Astrocyte (in vitro differentiated cells and primary cell): ENCODE measurements at places on chromosomes 1 and 21.

DNA sequence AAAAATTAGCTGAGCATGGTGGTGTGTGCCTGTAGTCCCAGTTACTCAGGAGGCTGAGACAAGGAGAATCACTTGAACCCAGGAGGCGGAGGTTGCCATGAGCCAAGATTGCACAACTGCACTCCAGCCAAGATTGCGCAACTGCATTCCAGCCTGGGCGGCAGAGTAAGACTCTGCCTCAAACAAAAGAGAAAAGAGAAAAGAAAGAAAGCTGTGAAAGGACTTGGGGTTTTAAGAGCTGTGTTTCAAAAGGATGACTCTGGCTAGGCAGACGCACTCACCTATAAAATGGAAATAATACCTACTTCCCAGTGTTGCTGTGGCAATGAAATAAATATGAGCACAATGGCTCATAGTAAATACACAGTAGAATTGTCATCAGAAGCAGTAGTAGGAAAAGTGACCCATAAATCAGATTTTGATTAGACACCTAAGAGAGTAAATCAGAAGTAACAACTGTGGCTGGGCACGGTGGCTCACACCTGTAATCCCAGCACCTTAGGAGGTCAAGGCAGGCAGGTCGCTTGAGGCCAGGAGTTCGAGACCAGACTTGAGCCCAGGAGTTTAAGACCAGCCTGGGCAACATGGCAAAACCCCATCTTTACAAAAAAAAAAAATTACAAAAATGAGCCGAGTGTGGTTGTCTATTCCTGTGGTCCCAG is 45.9 kb upstream of the PUM1 start:
- peak; percentile 52 for DNase-seq

DNA sequence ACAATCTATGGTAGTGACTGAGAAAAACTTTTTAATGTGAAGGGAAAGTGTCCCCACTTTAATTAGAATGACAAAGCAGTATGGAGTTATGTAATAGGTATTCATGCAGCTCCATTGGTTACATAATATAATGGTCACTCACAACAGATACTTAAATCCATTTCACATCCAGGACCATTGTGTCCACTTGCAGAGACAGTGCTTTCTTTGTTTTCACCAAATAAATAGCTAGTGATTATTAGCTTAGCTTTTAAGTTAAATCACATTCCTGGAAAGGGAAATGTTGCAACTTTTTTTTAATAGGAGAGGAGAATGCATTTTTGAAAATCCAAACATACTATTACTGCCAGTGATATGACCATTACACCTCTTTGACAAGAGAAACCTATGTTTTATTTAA is 22.9 kb downstream of the RGL1 start:
- no peak for DNase-seq

- DNase-seq = no peak
Measured at GRCh38 chr1:113899111-113899510, 5.5 kb downstream of the AP4B1 start.

- DNase-seq = no peak
Measured at GRCh38 chr1:18283601-18284385, 176.2 kb downstream of the IGSF21 start.

DNA sequence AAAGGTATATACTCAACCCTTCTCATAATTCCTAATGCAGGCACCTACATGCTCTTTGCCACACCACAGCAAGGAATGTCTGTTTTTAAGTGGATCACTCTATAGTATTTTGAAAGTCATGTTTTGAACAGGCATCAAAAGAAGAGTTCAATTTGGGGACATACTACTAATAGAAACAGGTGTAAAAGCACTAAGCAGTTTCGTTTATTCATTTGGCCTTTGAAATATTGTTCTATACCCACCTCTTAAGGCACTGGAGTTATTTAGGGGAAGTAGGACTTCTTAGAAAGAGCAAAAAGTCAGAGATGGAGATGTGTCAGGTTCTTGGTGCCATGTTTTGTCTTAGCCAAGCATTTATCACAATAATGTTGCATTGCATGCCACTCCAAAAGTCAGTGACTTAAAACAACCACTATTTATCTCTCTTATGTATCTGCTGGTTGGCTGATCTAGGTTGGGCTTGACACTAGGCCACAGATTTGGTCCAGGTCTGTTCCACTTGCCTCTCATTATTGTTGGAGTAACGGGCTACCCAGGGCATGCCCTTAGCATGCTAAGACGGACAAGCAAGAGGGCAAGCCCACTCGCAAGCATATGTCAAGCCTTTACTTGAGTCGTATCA is 107.5 kb downstream of the RGL1 start:
- DNase-seq = no peak

DNA sequence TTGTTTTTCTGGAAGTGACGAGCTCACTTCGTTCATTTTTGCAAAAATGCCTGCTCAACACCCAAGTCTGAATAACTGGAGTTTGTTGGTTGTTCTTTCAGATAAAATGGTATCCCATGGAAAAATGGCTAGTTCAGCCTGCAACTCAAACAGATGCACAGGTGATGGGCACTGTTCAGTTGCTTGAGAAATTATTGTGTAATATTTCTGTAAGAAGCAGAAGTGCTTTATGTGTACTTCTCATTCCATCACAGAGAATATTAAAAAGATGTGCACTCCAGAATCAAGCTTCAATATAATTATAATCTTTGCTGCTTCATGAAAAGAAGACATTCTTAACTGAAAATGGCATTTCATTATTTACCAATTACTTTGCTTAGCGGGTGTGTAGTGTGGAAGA is 9.1 kb downstream of the SYT2 start:
- no peak for DNase-seq

- peak; percentile 20 for DNase-seq
Measured at GRCh38 chr1:57424231-57425027, 569 bp upstream of the DAB1 start.

- no peak for DNase-seq
Measured at GRCh38 chr1:234865171-234866006, 255.4 kb upstream of the IRF2BP2 start.

DNA sequence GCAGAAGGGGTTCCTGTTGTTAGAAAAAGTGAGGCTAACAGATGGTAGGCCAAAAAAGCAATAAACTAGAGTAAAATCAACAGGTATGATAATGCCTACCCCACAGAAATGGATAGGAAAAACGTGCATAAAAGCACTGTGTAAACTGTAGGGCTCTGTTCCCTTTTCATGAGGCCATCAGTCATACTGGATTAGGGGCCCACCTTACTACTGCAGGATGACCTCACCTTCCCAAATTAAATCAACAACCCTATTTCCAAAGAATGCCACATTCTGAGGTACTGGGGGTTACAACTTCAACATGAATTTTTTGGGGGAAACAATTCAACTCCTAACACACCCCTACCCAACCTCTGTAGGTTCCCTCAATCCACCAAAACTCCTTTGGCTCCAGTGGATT is 54.9 kb downstream of the KIAA1614 start:
- DNase-seq = no peak

GRCh38 chr1:48817505-48818114 is 40.9 kb upstream of the BEND5 start:
- DNase-seq = peak; percentile 24

DNA sequence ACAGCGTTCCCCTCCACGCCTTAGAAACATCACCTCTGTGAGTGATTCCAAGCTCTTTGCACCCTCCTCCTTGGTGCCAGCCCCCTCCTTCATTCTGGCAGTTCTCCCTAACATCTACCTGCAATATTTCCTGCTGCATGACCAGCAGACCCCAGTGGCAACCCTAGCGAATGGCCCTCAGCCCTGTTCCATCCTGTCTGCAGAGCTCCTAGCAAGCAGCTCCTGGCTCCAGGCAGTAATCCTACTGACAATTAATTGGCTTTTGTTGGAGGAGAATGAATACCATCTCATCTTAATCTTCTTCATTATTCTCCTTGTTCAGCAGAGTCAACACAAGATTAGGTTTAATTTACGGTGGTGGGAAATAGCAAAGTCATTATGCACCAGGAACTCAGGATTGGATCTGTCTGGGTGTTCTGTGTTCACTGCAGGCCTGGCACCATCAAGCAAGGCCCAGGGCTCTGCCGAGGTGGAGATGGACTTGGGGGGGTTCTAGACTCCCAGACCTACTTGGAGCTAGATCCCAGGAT is 12.4 kb downstream of the FBXO2 start:
- no peak for DNase-seq

- no peak for DNase-seq
Measured at GRCh38 chr1:203204756-203205155, 18.3 kb upstream of the CHI3L1 start.

DNA sequence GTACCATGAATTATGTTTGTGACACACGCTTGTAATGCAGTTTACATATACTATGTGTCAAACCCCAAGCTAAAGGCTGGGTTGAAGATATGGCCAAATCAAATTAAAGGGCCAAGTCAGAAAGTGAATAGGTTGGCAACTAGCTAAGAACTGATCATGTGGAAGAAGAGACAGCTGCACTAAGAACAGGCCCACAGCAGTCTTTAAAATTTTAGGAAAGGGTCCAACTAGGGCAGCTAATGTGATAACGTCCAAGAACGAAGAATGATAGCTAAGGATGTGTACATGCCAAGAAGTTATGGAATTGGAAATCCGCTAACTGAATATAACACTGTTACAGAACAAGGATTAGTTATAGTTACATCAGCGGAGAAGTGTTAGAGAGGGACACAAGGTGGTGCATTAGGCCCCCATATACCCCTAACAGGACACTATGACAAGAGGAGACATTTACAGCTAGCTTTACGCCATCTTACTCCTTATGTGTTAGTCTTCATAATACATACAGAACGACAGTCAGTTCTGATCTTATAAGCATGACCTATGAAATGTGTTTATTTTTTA is 6.5 kb upstream of the RNF2 start:
- no peak for DNase-seq

- no peak for DNase-seq
Measured at GRCh38 chr1:229349463-229350385, 6.9 kb upstream of the CCSAP start.

DNA sequence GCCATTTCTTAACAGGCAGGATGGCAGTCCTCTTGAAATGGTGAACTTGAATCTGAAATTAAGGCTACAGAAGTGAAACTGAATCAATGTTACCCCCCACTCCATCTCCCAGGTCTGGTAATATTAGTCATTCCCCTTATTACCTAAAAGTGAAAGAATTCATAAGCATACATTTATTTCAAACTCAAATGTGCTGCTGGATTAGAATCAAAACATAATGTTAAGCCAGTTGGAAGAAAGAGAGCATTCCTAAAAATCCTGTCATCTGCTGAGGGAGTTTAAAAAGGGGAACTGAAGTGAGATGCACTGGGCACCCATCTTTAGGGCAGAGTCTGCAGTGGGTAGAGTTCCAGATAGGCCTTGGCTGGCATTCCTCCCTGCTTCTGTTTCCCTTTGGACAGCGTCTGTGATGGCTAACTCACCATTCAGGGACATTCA is 17.4 kb downstream of the KIAA0319L start:
- DNase-seq = peak; percentile 75

DNA sequence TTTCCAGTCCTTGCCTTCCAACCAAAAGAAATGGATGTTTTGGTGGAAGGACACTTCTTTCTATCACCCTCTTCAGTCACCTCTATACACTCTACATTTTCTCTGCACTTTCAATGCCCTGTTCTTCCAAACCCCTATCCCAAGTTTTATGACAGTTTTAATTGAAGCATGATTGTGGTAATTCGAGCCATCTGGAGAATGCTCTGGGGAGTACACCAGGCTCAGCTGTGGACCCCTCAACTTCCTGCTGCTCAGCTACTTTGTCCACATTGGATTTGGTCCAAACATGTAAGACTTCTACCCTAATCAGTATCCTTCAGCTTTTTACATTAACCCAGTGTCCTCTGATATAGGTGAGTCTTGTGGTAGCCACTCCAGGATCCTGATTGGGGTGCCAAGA is 129.6 kb downstream of the SYT2 start:
- DNase-seq = no peak

DNA sequence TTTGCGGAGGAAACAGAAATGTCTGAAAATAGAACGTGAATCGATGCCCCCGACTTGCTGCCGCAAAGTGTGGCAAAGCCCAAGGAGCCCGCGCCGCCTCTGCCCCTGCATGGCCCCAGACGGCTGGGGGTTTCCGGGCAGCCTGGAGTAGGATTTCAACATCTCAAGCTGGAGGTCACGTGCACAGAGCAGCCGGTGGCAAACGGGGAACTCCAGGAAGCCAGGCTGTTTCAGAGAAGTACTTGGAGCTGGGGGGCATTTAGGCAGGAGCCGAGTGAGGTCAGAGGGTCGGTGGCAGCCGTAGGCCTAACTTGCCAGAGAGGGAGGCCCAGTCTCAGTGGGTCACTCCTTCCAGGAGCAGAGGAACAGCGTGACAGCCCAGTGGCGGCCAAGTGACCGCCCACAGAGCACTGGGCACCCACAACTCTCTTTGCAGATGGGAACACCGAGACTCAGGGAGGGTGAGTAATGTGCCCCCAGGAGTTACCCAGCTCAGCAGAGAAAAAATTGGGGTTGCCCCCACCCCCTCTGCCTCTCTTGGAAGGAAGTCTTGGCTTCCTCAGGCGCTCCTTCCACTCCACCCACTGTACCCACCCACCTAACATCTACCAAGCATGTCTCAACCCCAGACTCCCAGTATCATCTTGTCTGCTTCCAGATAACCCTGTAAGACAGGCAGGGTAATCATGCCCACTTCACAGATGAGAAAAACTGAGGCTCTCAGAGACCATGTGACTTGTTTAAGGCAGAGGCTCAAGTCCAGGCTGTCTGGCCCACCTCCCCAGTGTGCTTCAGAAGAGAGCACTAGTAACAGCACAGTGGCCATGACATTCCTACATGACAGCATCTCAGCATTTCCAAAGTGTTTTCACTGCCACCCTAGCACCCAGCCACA is 179.4 kb downstream of the HIVEP3 start:
- no peak for DNase-seq

DNA sequence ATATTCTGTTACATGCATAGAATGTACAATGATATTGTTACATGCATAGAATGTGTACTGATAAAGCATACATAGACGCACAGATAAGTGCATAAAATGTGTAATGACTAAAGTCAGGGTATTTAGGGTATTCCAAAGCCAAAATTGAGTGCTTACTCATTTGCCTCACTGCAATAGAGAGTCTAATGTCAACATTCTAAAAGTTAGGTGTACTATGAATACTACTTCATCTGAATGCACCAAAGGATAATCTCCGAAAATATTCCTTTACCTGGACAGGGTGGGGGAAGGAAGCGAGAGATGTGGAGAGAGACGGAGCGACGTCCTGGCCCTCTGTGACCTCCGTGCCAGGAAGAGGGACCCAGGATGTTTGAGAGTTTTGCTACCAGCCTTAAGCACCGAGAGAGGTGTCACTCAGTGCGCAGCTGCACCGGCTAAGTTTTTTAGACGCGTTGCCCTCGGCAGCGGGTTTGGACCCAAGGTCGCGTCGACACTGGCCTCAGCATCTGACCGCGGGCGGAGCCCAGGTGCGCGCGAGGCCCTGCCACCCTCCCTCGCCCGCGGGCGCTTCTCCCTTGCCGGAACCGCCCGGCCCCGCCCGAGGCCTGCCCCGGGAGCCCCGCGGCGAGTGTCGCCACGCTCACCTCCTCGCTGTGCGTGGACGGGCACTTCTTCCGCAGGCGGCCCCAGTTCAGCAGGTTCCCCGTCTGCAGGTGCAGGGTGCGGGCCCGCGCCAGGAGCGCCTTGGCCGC is 660 bp downstream of the GCLM start:
- DNase-seq = no peak
